GM13976 (cell line): ENCODE measurements at places on chromosomes 12 and 14.

- DNase-seq = no peak
Measured at GRCh38 chr12:58647495-58647894, 272.8 kb downstream of the LRIG3 start.

DNA sequence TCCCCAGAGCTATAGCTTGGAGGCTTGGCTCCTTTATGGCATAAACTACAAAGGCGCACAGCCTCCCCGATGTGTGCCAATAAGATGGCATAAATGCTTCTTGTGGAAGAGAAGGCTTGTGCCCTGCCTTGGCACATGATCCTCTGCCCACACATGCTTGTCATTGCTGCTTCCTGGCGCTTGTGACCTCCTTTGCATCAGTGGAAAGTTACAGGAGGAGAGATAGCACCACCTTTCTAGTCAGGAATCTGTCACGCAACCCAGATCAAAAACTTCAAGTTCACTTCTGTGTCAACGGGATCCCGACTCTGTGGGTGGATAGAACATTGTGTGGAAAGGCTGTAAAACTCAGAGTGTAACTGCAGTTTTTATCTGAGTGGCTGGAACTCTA lies 183.8 kb upstream of the HIF1A start:
- DNase-seq = no peak

- DNase-seq = no peak
Measured at GRCh38 chr12:127761880-127762279, 505.1 kb upstream of the TMEM132C start.

GRCh38 chr14:29858299-29858698 lies 69.3 kb downstream of the PRKD1 start:
- DNase-seq = peak; percentile 10

DNA sequence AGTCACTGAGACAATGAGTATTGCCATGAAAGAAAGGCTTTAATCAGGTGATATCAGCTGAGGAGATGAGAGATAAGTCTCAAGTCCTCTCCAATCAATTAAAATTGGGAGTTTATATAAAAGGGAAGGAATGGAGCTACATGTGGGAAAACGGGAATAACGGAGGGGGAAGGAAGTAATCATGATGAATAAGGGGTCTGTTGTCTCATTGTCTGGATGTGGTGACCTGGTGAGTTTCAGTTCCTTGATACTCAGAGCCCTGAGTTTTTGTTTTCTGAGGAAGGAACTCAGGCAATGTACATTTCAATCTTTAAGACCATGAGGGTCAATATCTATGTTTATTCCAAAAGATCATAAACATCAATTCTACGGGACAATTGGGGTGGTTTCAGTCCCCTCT lies 198.8 kb downstream of the KITLG start:
- DNase-seq = no peak

- no peak for DNase-seq
Measured at GRCh38 chr14:83734431-83734830, 1795.5 kb upstream of the FLRT2 start.

DNA sequence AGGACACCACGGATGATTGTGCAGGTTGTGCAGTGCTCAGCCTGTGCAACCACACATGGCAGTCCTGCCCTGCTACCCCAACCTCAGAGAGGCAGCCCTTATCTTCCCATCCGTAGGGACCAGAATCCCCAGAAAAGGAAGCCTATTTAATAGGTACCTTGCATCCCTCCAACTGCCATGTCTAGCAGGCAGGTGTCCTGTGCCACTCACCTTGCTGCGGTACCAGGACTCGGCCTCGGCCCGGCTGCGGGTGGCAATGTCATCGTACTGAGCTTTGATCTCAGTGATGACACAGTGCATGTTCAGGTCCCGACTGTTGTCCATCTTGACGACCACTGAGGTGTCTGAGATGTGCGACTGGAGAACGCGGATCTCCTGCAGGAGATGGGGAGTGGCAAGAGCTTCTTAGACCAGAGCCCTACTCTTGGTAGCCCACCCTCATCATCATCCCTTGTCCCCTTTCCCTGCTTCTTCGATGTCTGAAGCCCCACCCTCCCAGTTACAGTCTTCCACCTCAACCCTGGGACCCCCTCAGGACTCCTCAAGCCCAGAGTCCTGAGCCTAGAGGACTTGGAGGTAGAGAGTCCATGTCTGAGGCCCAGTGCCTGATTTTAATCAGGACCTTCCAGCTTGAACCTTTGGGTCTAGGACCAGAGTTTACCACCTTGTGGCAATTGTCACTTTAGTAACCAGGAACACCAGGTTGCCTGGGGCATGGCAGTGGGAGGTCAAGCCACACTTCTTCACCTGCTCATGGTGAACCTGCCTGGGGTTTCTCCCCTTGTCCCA lies 20.5 kb downstream of the KRT7 start:
- DNase-seq = no peak

DNA sequence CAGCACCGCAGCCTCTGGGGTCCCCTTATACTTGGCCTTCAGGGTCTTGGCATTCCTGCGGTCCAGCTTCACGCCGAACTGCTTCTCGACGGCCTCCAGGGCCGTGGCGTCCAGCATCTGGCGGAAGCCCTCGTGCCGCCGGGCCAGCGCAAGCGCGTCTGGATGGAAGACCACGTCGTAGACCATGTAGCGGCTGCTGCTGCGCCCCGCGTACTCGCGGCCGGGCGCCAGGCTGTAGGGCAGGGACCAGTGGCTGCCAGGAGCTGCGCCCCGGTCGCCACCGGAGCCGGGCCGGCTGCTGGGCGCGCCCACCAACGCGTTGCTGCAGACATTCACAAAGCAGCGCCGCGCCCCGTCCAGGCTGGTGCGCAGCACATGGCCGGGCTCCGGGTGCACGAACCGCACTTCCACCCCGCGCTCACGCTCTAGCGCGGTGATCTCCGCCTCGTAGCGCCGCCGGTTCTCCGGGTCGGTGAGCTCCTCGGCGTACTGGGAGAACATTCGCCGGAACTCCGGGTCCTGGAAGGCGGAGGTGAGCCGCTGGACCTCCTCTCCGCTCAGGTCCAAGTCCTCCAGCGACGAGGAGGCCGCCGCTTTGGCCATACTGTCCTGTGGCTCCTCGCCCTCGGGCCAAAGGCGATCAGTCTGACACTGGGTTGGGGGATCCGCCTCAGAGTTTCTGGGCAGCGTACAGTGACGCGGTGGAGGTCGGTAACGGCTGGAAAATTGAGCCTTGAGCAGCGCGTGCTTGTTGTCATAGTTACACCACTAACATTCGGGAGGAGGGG lies at the start of gene DNAAF2:
DNAAF2 (minus strand) TSS at position 698 of the 788 bp plus-strand sequence; CDS start at position 603, 95 bp downstream.
- peak; percentile 64 for DNase-seq

- no peak for DNase-seq
Measured at GRCh38 chr12:94805749-94806529, 155.6 kb upstream of the TMCC3 start.

DNA sequence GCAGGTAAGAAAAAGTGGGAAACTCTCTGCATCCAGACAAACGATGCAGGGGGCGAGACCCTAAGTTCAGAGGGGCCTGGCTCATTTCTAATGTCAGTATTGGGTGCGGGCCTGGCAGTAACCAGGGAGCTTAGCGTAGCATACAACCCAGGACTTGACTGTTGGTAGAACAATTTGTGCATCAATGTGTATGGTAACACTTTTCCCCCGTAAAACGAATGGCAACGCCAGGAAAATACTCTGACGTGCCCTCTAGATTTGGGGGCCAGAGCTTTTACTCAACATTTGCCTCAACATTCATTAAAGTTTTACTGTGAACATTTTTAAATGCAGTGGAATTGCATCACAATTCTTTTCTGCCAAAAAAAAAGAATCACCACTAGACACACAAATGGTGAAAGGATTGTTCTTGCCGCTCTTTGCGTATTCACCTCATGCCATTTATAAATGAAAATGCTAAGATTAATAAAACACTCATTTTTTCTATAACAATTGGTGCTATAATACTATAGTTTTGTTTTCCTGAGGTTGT lies 867 bp downstream of the RHOJ start:
- DNase-seq = no peak

GRCh38 chr12:67096533-67097318 lies 172.4 kb upstream of the CAND1 start:
- DNase-seq = no peak

DNA sequence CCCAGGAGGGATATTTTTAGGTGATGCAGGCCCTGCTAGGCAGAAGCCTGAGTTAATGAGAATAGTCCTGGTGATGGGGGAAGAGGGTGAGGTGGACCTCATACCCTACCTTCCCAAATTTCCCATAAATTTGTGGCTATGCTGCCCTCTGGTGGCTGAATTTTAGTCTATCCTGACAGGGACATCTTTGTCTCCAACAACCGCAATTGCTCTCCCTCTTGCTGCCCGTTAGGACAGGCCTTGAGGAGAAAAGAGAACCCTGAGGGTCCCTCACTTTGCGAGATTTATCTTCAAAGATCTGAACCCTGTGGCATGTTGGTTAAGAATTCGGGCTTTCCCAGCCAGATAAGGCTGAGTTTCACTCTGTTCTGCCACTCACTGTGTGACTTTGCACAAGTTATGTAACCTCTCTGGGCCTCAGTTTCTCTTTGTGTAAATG lies 9.8 kb upstream of the ZNF385A start:
- DNase-seq = no peak

DNA sequence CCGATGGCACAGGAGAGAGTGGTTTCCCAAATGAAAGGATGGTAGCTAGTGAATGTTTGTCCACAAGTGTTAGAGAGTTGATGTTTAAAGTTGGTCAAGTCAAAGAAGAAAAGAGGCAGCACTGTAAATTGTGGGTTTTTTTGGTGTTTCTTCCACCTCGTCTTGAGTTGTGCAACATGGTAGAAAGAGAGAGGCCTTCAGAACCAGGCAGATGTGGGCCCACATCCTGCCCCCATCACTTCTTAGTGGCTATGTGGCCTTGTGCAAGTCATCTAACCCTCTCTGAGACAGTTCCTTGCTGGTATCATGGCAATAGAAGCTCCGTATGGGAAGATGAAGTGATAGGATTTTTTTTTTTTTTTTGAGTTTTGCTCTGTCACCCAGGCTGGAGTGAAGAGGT lies 60.8 kb downstream of the NDUFA12 start:
- no peak for DNase-seq

GRCh38 chr12:107875786-107876185 lies 101.3 kb downstream of the ASCL4 start:
- DNase-seq = peak; percentile 21

DNA sequence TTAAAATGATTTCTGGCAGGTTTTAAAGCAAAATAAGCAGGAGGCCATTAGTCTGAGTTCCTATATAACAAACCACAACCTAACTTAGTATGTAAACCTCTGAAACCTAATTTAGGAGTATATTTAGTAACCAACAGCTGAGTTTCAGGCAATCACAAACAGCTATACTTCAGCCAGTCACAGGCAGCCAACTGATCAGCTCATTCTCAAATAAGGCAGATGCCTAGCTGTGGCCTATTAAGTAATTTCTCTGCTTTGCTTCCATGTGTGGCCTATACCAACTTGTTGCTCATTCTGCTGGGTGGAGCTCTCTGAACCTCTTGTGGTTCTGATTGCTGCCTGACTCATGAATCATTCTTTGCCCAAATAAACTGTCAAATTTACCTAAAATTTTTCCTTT lies 408.9 kb upstream of the FBXO33 start:
- DNase-seq = no peak

- no peak for DNase-seq
Measured at GRCh38 chr14:65297744-65298143, 114.8 kb upstream of the FUT8 start.

DNA sequence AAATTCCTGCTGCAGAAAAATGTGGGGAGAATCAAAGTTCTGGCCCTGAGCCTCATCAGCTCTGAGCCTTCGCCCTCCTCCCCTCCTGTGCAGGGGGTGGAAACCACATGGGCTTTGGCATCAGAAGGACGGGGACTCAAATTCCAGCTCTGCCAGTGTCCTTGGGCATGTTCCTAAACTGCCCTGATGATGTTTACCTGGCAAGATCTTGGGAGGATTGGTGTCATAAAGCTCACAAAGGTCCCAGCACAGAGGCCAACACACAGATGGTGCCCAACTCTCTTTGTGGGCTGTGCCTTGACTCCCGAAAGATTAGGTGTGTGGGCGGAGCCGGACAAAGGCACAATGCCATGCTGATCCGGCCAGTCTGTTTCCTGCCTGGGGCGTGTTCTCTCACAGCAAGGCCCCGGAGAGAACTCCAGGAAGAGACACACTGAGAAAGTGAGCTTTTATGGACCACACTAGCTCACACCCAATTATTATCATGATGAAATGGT lies 20.5 kb upstream of the CLMN start:
- DNase-seq = no peak

GRCh38 chr14:76763096-76764041 lies 2.1 kb downstream of the VASH1 start:
- DNase-seq = no peak

DNA sequence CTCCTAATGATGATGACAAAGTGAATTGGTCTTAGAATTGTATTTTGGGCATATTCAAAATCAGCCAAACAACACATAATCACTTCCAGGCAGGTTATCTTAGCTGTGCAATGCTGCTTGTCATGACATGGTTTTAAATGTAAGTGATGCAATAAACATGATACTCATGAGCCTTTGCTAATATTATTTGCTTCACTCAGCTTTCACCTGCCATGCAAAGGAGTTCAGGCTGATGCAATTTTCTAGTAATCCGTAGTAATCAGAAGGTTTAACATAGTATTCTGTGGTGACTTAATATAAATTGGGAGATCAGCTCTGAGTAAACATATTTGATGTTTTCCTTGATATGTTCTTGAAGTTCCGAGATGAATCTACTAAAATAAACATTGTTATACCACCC lies 29.1 kb downstream of the TMEM260 start:
- DNase-seq = no peak

DNA sequence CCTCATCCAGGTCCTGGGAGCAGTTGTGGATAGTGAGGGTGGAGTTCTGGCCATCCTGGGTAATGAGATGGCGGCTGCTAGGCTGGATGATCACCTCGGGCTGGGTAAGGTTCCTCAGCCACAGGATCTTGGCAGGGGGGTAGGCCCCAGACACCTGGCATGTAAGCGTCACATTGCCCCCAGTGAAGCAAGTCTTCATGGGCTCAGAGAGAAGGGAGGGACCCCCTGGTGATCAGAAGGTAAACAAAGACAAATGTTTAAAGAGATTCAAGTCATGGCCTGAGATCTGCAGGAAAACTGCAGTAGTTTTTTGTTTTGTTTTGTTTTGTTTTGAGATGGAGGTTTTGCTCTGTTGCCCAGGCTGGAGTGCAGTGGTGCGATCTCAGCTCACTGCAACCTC lies 12.8 kb upstream of the WSB2 start:
- no peak for DNase-seq

GRCh38 chr14:24461336-24461735 lies 18.8 kb upstream of the SDR39U1 start:
- DNase-seq = no peak

DNA sequence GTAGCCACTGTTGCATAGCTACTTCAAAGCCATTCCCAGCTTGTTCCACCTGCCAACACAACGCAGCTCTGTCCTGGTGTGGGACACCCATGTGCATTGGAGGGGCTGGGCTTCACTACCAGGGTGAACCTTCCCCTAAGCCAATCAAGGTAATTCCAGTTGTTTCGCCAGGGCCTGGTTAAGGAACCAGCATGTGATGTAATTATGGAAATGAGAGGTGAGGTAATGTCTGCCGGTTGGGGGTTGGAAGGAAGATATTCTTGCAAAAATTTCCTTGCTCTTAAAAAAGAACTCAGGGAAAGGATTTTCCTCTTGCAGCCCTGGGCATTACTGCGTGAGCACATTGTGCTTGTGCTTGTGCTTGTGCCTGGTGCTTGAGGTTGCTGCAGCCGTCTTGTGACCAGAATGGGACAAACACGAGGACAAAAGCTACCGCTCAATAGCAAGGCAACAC lies 14.9 kb downstream of the TUBA1C start:
- DNase-seq = no peak
